ENCODE measurements at places on chromosomes 1 and 21.
A peak's percentile ranks its signal among the peaks of the same experiment; 100 is the strongest.

- no peaks in the 10 kb centered on the region for H3K4me1 ChIP-seq
- H3K27ac ChIP-seq, result no peak overlapping the region
- H3K36me3 ChIP-seq, result no peaks in the 10 kb centered on the region
- H3K4me3 ChIP-seq, result no peak overlapping the region
- H3K27me3 ChIP-seq, result no peaks in the 10 kb centered on the region
- DNase-seq, result no peak
Measured at GRCh38 chr1:154857441-154858215, 12.5 kb downstream of the KCNN3 start.

GRCh38 chr21:44454747-44455523 is at the start of gene LRRC3:
TSS of gene LRRC3 (plus strand) at chr21:44455510. CDS start at chr21:44456645, 1,135 bp downstream.
- H3K4me3 ChIP-seq, result peak within 1 kb of the TSS; percentile 64
- H3K4me1 ChIP-seq, result no peaks in the 10 kb centered on the region
- peaks cover 26% of the 10 kb centered on the region for H3K36me3 ChIP-seq
- peak; percentile 91 for DNase-seq

- no peak for DNase-seq
- H3K36me3 ChIP-seq, result no peaks in the 10 kb centered on the region
- no peaks in the 10 kb centered on the region for H3K4me1 ChIP-seq
- H3K27ac ChIP-seq, result no peak overlapping the region
Measured at GRCh38 chr1:29732453-29732852, 496.1 kb downstream of the PTPRU start.

- no peaks in the 10 kb centered on the region for H3K4me1 ChIP-seq
- H3K4me3 ChIP-seq, result no peak overlapping the region
- H3K36me3 ChIP-seq, result no peaks in the 10 kb centered on the region
- no peak for DNase-seq
Measured at GRCh38 chr21:44421901-44422840, 33.1 kb upstream of the LRRC3 start.

Data from small intestine (tissue), 16 donors.